Activated CD8-positive, alpha-beta T cell treated with anti-CD3 and anti-CD28 coated beads, Interleukin-2, amount 10 ng/mL, durations not matched to agents 7 days and 5 days (primary cell): ENCODE measurements at places on chromosomes 5 and 9.

GRCh38 chr5:117713585-117714198 lies 1139.1 kb upstream of the SEMA6A start:
- no peak for DNase-seq

DNA sequence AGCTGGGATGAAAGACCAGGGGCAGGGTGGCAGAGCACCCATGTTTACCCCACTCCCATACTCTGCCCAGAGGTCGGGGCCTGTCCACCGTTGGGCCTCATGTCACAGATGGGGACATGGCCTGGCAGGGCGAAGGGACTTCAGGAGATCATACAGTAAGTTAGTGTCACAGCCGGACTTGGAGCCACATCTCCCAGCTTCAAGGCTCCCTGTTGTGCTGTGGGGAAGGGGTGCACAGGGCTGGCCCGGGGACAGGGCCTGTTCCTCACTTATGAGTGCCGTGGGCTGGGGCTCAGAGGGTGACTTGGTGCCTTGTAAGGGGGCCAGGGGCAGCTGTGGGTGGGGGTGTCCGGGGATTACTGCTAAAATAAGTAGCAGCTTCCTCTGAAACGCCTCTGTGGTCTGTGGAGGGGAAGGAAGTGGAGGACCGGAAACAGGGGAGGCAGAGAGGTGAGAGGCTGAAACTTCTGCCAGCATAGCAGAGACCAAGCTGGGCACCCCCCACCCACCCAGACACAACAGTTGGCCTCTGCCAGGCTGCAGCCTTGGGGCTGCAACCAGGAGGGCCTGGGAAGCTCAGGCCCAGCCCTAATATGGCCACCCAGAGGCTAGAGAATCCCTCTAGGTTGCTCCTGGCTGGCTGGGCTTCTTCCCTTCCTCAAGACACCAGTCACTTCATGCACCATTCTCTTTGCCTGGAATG lies 41.1 kb upstream of the NEK6 start:
- DNase-seq = peak; percentile 81

GRCh38 chr9:89505048-89505447 lies 7.1 kb upstream of the SEMA4D start:
- DNase-seq = no peak

DNA sequence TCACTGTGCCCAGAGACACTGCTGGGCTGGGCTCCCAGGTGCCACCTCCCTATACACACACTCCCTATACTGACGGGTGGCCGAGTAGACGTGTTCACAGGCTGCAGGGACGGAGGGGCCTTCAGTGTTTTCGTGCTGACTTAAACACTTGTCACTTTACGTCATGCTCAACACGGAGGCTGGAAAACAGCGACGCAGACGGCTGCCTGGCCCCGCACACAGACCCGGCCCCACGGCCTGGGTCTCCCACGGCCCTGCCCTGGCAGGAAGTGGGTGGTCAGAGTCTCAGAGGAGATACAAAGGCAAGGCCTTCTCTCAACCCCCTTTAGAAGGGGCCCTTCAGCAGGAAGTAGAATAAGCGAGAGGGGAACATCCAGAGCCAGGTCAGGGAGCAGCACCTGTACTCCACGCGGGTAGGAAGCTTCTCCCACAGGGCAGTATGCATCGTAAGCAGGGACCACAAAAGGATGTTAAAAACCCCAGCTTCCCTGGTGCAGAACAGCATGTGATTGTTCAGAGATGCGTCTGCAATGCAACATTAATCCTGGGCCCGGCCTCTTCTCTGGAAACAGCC lies 11.9 kb upstream of the TBC1D9B start:
- DNase-seq = no peak

- no peak for DNase-seq
These were observed 63.6 kb upstream of the UBAC1 start for GRCh38 chr9:136024696-136025316.

- DNase-seq = no peak
These were observed 13.6 kb upstream of the CAST start for GRCh38 chr5:96648593-96648992.

DNA sequence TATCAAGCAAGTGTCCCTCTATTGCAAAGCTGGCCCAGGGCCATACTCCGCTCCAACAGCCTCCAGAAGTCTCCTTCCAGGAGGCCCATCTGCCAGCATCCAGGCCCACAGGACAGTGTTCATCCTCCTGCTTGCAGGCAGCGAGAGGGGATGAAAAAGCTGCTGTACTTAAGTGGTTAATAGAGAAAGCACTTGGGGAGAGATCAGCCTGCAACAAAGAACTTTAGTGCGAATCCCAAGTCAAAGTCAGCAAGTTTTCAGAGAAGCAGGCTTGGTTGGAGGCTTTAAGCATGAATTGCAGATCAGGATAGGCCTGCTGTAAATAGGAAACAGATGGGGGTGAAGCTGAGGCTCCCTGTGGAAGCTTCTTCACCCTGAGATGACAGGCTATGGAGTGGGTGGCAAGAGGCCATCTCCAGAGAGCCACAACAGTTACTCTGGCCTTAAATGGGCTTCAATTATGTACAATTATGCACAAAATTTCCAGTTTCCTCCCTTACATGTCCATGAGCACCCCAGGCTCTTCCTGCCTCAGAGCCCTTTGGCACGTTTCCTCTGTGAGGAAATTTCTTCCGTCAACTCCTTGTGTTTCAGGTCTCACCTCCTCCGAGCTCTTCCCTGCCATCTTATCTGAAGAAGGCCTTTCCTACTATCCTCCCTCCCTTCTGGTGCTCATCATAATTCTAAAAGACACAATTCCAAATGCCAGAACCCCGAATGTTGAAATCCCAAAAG lies 98.0 kb upstream of the NR3C1 start:
- no peak for DNase-seq

GRCh38 chr5:34411470-34412346 lies 244.4 kb upstream of the RAI14 start:
- DNase-seq = no peak

DNA sequence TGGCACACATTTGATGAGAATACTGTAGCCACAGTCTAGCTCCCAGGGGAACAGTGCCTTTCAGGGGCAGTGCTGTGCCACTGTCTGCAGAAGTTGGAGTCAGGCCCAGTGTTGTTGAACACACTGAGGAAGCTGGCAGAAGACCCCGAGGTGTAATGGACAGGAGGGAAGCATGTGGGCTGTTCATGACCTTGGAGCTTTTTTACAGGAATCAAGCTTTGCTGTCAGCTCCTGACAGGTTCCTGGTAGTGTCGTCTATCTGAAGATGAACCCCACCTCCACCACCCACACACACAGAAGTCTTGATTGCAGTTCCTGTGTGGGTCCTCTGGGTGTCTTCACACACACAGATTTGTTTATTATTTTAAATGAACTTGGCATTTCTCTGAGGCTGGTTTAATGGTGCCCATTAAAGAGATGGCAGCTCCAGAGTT lies 40.3 kb upstream of the TNFAIP8 start:
- DNase-seq = peak; percentile 74

- DNase-seq = no peak
These were observed 8.1 kb upstream of the LVRN start for GRCh38 chr5:115954144-115954543.

DNA sequence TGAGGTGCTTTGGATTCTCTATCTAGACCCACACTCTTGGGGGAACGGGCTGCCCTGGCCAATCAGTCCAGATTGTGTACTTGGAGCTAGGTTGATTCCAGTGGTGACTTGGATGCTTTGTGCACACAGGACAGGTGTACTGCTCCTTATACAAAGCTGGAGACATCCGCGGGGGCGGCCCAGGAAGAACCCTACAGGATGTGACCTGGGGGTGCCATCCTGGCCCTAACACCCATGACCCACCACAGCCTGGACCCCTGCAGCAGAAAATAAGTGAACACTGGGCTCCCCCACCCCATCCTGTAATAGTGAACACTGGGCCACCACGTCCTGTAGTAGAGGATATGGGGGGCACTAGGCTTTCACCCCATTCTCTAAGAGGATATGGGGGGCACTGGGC lies 12.1 kb upstream of the PLEKHG4B start:
- DNase-seq = no peak

- no peak for DNase-seq
These were observed 333.3 kb downstream of the ARRDC3 start for GRCh38 chr5:91049800-91050199.

GRCh38 chr5:140480310-140481014 lies 67.0 kb upstream of the EIF4EBP3 start:
- DNase-seq = no peak

DNA sequence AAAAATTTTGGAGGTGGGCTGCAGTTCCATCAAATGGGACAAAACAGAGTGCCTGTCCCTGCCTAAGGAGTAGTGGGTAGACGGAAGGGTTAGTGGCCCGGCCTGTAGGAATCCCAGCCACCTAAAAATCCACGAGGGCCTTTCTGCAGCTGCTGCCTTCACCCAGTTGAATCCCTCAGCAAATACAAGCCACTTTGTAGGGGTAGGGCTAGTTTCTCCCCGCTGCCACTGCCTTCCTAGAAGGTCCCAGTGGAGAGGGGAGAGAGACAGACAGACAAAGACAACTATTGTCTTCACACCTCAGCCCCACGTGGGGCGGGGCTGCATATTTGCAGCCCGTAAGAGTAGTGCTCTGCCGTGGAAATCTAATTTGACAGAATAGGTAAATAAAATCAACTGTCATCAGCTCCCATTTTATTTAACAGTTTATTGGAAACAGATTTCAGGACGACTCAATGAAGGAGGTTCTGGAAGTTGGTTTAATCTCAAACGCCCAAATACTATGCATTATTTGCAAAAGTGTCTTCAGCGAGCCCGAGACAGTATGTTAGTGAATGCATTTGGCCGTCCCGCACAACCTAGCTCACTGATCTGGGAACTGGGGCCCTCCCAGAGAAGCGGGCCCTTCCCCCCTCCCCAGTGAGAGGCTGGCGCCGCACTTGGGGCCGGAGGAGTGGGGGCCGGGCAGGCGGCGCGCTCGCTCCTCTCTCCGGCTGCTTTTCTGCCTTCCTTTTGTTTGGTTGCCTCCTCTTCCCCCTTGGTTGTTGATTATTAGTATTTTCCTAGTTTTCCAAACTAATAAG lies 67.6 kb upstream of the TBCA start:
- no peak for DNase-seq

DNA sequence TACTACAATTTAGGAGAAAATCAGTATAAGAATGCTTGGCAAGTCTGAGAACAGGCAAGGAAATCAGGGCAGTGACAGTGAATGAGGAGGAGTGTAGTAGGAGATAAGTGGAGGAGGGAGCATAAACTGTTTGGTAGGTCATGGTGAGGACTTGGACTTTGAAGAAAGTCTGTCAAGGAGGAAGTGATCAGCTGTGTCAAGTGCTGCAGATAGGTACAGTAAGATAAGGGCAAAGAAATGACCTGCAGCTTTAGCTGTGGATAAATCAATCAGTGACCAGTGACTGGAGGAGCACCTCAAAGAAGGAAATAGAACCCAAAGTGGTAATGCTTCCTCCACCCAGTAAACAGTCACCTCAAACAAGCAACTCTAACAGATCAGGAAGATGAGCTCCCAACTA lies 106.3 kb downstream of the RAPGEF6 start:
- peak; percentile 31 for DNase-seq

GRCh38 chr5:96933764-96934707 lies 1.8 kb upstream of the LNPEP start:
- peak; percentile 49 for DNase-seq

DNA sequence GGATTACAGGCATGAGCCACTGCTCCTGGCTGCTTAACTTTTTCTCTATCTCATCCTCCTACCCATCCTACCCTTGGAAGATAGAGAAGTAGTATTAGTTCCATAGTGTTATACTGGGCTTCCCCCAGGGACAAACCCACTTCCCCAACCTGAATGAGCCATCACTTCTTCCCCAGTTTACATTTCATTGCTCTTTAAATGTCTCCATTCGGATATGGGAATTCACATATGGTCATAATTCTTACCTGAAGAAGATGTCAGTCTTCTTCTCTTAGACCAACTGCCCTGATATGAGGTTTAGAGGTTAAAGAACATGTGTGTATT lies 1.9 kb downstream of the CD274 start:
- no peak for DNase-seq

GRCh38 chr5:43900974-43901373 lies 298.0 kb downstream of the NNT start:
- no peak for DNase-seq

DNA sequence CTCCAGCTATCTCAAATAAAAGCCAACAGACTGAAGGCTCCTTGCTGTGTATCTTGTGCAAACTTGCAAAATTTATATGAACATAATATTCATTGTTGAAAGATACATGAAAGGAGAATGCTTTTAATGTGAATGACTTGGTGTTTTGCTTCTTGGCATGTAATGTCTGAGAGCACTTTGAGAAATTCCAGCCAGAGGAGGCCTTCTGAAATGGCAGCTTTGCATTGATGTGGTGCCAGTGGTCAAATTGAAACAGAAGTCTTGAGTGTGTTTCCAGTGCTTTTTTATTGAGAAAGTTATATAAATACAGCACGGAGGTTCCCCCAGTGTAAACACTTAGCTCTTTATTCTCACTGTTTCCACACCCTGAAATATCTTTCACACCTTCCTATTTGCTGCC lies 182.1 kb downstream of the ADCY2 start:
- DNase-seq = no peak

DNA sequence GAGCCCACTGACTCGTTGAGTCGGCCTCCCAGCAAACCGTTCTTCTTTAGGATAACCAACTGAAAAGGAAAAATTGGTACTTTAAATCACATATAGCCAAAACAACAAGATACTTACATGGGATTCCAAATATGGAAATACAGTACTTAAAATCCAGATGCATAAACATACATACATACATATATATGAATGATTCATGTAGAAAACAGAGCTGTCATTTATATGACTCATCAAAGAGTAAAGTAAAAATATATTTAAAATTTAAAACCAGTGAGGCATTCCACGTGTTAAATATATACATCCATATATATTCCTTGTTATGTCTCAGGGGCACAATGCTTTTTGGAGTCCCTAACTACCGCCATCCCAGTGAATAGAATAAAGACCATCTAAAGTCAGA lies 36.7 kb downstream of the DMGDH start:
- DNase-seq = no peak

- DNase-seq = no peak
These were observed 26.2 kb downstream of the SLC35A4 start for GRCh38 chr5:140590861-140591260.

GRCh38 chr9:126723807-126724172 lies 81.0 kb upstream of the ZBTB43 start:
- DNase-seq = no peak

DNA sequence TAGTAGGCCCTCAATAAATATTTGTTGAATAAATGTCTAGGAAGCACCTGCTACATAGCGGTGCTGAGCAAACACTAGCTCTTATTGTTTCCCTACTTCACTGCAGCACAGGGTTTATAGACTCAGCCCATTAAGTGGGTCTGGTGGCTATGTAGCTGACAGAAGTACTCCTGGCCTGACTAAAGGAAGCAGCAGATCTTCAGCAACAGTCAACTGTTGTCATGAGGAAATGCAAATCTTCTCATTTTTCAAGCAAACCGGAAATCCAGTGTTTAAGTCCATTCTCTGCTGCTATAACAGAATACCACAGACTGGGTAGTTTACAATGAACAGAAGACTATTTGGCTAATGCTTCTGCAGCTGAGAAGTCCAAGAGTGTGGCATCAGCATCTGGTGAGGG lies 2.8 kb upstream of the TEX10 start:
- no peak for DNase-seq

GRCh38 chr9:130493476-130493875 lies 48.7 kb downstream of the ASS1 start:
- no peak for DNase-seq

- no peak for DNase-seq
These were observed 3.0 kb downstream of the PKN3 start for GRCh38 chr9:128705051-128705965.

- no peak for DNase-seq
These were observed 113.4 kb downstream of the MVB12B start for GRCh38 chr9:126439883-126440653.

- DNase-seq = peak; percentile 52
These were observed 52.0 kb upstream of the TJP2 start for GRCh38 chr9:69122082-69122548.

GRCh38 chr5:59256331-59256730 lies 637.2 kb downstream of the PDE4D start:
- no peak for DNase-seq
